ENCODE measurements at places on chromosomes 4 and X. TPM values are rescaled to one million over a fixed set of nuclear protein-coding genes. Genes with fewer than 3 reads are reported as not detected.

The TENM3 gene
- 6.3 TPM for total RNA-seq

The GABRQ gene
- not detected for total RNA-seq

The HMGB3 gene
- total RNA-seq: 8.2 TPM

The CCDC158 gene
- 0.90 TPM for total RNA-seq

The MAGEA11 gene
- total RNA-seq: not detected

The EIF1AX gene
- total RNA-seq: 112 TPM

The CTAG1B gene
- total RNA-seq: not detected

The ING2 gene
- total RNA-seq: 21.2 TPM

The WDR17 gene
- total RNA-seq: 2.6 TPM

The TEC gene
- 3.5 TPM for total RNA-seq

- no peak for DNase-seq
Observed at GRCh38 chr4:14079601-14080000, 452.1 kb upstream of the BOD1L1 start.

GRCh38 chrX:47327902-47328301 lies 42.5 kb upstream of the ZNF157 start:
- no peak for DNase-seq

DNA sequence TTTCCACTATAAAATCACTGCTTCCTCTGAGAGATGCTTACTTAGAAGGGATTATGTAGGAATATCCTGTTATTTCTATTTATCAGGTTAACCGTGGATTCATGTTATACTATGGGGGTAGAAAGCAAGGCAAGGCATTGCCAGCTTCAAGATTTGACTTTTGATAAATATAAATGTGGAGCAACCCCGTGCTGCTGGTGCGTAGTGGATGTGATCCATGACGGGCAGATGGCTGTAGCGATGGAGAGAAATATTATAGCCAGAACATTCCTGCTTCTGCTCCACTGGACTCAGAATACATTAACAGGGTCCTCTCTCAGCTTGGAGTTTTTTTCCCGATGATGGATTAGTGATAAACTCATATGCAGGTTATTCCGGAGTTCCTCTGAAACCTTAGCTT lies 157.6 kb downstream of the TENM3 start:
- no peak for DNase-seq

DNA sequence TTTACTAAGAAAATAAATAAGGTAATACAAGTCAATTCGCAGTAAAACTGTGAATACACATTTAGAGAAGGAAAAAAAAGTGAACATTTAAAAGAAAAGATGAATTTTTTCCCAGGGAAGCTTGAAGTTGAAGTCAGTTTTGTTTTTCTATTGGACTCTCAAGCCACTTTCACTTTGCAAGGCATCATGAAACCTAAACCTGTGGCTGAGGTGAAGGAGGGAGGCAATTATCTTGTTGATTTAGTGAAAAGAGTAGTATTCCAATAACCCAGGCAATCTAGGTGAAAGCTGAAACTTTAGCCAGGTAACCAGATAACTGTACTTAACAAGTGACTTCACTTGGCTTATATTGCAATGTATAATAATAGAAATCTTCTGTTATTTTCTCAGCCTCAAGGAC lies 138.6 kb downstream of the HDX start:
- DNase-seq: no peak

- DNase-seq: no peak
Observed at GRCh38 chr4:20680736-20681135, 19.5 kb upstream of the PACRGL start.

DNA sequence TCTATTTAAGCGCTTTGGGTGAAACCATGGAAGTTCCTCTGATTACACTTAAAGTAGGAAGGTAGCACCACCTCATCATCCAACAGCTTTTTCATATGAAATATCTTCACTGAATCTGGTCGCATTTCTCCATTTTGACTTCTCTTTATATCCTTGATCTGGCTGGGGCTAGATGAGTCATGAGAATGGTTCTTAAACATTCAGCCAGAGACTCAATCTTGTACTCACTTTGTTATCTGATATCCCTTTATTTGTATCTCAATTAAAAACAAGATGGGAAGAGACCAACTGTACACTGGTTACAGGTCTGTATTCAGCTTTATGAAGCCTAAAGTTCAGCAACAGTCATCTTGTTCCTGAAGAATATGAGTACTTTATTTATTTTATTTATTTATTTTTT lies 84.9 kb downstream of the CBLL2 start:
- peak; percentile 6 for DNase-seq

DNA sequence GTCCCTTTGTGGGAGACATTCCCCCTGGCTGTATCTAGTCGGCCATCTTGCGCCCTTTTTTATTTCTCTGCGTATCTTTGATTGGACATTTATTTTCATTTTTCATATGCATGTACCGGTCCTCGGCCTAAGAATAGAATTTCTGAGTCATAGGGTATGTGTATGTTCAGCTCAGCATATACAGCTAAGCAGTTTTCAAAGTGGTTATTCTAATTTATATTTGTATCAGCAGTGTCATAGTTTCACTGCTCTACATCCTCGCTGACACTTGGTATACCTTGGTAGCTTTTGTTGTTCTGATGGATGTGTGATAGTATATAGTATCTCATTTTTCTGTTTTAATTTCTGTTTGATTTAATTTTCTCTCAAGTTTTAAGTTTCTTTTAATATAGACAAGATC lies 38.7 kb downstream of the BEX3 start:
- DNase-seq: no peak

GRCh38 chrX:139091066-139091465 lies 379.5 kb upstream of the FGF13 start:
- DNase-seq: peak; percentile 54

DNA sequence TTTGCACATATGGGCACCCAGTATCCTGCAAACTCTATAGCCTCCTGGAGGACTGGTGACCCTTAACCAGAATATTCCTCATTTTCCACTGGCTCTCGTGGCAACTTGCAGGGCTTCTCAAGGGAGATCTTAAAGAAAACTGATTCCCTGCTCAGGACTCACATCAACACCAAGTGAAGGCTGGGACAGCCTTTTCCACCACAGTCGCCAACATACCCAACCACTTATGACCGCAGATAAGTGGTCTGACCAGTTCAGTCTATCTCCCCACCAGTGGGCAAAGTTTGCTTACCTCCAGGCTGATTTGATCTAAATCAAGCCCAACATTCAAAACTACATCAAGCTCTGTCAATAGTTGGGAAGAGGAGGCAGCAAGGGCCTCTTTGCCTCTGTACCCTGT lies 289.3 kb upstream of the GATB start:
- no peak for DNase-seq

- no peak for DNase-seq
Observed at GRCh38 chr4:146437778-146438177, 84.0 kb downstream of the SLC10A7 start.

GRCh38 chr4:17328141-17328815 lies 183.6 kb downstream of the QDPR start:
- no peak for DNase-seq

DNA sequence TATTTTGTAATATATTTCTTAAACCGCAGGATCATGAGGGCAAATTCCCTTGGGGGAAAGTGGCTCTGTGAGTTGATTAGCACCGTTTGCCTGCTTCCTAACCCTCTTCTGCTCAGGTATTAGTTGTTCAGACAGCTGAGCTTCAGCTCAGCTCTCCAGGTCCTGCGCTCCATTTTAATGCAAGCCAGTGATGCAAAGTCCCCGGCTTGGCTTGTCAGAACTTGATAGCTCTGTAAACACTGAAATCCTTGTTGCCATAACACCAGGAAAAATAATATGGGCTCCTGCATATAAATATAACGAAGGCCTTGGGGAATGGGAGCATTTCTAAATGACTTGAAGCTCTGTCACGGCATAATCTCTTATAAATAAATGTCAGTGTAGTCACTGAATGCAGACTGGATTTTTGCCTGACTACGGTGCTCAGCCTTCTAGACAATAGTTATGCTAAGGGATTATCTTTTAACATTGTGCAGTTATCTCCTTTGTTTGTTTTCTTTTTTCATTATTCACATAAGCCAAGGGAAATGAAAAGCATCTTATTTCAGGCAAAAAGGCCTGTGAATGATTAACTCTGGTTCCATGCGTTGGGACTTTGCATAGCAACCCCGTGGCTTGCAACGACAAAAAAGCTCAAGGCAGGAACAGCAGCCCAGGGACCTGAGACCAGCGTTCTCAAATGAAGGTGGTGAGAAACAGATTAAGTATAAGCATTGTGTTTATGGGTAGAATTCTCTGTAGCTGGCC lies 253.2 kb downstream of the SPRY1 start:
- DNase-seq: peak; percentile 97

GRCh38 chr4:152462047-152462446 lies 73.8 kb downstream of the FBXW7 start:
- DNase-seq: no peak

DNA sequence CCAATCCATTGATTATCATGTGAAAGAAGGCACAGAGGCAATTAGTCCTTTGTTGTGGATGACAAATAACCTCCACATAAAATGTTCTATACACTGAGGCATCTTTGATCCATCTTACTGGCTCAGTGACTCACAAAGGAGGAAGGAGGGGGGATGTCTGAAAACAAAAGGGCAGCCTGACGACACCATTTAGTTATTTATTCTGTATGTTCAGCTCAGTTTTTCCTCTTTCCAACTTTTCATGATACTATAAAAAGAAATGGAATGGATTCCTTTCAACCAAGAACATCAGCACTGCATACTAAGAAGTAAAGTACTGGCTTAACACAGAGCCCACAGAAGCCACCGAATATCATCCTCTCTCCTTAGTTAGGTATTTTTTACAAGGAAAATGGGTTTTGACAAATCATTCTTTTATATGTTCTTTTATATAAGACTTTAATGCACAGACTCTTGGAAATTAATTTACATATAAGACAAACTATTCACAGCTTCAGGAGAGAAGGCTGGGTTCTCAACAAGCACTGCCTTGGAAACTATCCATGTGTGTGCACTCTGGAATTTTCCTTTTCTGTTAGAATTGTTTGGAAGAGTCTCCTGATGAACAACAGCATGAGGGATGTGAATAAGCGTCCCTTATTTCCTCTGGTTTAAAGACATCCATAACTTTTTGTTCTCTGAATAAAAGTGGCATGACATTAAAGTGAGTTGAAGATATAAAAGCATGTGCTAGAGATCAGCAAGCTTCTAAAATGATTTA lies 135.6 kb downstream of the TSPAN5 start:
- DNase-seq: peak; percentile 80

- no peak for DNase-seq
Observed at GRCh38 chr4:145796346-145796745, 116.4 kb downstream of the C4orf51 start.

DNA sequence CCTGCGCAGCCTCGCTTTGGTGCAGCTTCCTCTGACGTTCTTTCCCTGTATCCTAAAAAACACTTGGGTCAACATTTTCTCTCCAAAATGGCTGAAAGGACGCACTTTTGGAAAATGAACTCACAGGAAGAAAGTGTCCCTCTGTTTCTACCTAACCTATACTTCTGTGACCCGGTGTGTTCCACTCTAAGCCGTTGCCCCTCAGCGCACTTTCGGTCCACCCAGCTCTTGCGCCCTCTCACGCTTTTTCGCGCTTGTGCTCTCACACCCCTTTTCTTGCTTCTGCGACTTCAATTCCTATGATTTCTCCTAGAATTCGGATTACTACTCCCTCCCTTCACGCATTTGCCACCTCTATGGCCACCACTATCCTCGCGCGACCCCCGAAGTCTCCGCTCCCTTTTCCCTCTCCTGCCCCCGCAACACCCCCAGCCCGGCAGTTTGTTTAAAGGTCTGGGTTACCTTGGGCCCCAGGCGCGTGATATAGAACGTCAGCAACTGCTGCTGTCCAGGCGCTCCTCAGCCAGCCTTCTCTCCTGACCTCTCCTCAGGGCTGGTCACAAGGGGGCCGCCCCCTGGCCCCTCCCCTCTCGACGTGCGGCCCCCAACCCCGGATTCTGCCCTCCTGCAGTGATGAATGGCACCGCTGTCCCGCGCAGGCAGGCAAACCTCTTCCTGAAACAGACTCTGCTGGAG lies at the start of gene USP51:
Gene USP51 (minus strand): TSS at position 535 of the 696 bp plus-strand sequence. CDS start 909 bp downstream, outside the sequence.
- DNase-seq: peak; percentile 68

DNA sequence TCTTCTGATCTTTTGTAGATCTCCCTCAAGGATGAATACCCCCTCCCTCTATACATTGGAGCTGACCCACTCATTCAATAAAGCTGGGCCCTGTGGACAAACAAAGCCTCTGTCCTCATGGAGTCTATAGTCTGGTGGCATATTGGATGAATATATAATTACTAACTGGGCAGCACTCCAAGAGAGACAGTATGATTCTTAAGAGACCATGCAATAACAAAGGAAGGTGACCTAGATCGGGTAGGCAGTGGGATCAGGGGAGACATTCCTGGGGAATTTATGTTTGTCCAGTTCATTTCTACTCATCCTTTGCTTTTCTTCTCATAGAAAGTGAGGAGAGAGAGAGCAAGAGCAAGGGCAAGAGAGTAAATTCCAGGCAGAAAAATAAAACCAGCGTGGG lies 23.5 kb upstream of the CXCL13 start:
- DNase-seq: no peak

DNA sequence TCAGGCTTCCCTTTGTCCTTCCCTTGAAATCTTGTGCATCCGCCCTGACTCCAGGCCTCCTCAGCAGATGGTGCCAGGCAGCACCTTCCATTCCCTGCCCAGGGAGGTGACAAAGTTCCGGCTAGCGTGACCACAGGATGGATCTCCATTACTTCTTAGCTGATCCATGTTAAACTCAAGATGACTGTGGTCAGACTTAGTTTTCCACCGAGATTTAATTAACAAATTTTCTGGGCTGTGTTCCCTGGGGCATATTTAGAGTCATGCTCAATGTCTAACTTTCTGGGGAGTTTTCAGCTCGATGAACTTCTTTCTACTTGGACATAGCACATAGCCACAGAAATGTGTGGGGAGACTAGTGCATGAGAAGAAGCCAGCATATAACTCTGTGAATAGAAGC lies 215.1 kb upstream of the SFRP2 start:
- DNase-seq: no peak

GRCh38 chr4:15771216-15772058 lies 6.7 kb upstream of the CD38 start:
- no peak for DNase-seq

DNA sequence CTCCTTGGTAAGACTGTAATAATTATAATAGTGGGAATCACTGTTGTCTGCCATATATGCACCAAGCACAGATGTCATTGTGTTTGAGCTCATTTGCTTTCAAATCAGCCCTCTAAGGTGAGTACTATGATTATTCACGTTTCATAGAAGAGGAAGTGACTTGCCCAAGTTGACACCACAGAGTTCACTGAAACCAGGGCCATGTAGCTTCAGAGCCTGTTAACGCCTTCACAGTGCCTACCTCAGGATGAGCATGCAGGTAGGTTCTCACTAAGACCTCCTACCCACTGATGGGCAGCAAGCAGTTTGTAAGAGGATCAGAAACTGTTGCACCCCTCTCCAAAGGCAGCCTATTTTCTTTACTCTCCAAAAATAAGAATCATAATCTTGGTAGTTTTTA lies 27.4 kb downstream of the TMPRSS11A start:
- DNase-seq: no peak

- no peak for DNase-seq
Observed at GRCh38 chr4:27474691-27475090, 614.0 kb downstream of the STIM2 start.

All from fibroblast of the aortic adventitia (primary cell).